ENCODE measurements at places on chromosomes 13 and 19.

GRCh38 chr19:34851277-34851804 lies 75.4 kb upstream of the ZNF30 start:
- no peak for DNase-seq

- peak; percentile 39 for DNase-seq
These were observed 62.1 kb downstream of the GGACT start for GRCh38 chr13:100526318-100527000.

DNA sequence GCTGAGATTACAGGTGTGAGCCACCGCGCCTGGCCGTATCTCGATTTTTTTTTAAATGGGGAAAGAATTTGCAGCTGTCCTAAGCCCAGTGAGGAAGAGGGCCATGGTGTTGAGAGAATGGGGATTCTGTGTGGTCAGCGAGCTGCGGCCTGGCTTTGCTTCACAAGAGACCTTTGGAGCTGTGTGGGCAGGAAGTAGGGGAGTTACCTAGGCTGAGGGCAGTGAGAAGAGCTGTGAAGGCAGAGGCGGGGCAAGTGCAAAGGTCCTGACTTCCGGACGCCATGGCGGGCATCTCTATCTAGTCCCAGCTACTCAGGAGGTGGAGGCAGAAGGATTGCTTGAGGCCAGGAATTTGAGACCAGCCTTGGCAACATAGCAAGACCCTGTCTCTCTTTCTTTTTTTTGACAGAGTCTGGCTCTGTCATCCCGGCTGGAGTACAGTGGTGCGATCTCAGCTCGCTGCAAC lies 4.9 kb downstream of the AP2A1 start:
- DNase-seq: no peak

- no peak for DNase-seq
These were observed 7.4 kb downstream of the ITPKC start for GRCh38 chr19:40724315-40724714.

Measured in sciatic nerve (tissue), 2 donors.